Activated CD4-positive, alpha-beta T cell treated with anti-CD3 and anti-CD28 coated beads for 48 hours (primary cell): ENCODE measurements at places on chromosomes 6 and 20.

- no peak for DNase-seq
Measured at GRCh38 chr6:77656999-77657764, 4.3 kb downstream of the MEI4 start.

DNA sequence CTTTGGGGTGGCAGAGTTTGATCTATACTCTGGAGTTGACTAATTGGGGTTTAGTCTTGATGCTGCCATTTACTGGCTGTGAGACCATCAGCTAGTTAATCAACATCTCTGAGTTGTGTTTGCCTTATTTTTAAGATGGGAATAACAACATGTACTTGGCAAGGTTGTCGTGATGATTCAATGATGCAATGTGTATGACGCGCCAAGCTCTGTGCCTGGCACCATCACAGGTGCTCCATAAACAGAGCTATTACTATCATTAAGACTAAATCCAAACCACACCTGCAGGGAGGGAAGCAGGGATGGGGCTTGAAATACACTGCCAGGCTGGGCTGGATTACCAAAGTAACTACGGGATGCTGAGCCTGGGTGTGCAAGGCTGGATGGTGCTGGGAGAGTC, 60.1 kb upstream of the E2F3 start:
- no peak for DNase-seq

GRCh38 chr6:110626442-110626841, 150.0 kb upstream of the SLC22A16 start:
- no peak for DNase-seq

GRCh38 chr6:118892355-118892991, 1.5 kb upstream of the ASF1A start:
- DNase-seq: no peak

DNA sequence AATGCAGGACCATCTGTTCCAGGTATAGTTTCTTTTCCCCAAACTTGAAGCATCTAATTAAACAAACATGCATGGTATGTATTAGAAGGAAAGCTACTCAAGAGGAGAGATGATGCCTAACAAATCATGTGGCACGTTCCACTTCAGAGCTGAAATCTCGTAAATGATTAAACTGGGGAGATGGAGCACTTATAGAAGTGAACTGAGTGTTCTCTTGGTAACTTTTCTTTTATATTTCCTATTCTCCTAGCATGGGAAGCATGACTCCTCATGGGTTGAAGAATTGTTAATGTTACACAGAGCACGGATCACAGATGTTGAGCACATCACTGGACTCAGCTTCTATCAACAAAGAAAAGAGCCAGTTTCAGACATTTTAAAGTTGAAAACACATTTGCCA, 61.1 kb downstream of the CCN2 start:
- DNase-seq: no peak

DNA sequence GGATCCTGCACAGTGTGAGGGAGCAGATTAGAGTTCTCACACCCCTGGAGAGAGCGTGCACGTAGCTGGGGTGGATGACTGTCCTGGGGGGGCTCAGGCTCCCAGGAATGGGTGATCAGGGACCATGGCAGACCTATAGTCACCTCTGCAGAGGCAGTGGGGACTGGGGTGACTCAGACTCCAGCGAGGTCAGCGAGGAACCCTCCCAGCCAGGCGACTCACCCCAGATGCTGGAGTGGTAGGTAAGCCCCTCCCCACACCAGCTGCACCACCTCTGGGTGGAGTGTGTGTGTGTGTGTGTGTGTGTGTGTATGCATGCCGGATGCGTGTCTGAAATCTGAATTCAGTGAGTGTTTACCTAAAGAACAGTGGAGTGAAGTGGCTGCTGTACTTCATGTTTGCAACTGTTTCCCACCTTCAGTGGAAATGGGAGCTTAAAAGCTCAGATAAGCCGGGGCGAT, 17.4 kb upstream of the GTSF1L start:
- peak; percentile 69 for DNase-seq

DNA sequence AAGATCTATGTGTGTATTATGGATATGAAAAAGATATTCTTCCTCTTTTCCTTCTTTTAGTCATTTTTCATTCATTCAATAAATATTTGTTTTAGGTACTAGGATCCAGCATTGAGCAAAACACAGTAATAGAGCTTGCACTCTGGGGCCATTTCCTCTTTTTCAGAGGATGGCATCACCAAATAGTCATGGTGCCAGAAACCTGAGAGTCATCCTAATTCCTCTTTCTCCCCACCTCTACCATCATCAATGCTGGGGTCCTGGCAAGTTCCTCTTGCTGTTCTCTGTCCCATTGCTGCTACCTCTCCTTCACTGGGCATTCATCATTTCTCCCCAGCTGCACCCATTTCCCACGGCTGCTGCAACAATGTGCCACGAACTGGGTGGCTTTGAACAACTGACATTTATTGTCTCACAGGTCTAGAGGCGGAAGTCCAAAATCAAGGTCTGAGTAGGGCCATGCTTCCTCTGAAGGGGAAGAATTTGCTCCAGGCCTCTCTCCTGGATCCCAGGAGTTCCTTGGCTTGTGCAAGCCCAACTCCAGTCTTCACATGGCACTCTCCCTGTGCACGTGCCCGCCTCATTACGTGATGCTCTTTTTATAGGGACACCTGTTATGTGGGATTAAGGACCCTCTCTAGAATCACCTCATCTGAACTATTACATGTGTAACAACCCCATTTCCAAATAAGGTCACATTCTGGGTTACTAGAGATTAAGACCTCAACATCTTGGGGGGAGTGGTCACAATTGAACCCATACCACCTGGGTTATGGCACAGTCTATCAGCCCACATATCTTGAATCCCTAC, 9.5 kb upstream of the IGF2R start:
- DNase-seq: no peak
